SK-N-DZ (cell line): ENCODE measurements at places on chromosomes 5 and 9.

GRCh38 chr9:129358621-129359154 is 180.6 kb upstream of the IER5L start:
- DNase-seq = no peak

- no peak for DNase-seq
These were observed 78.7 kb upstream of the ACTBL2 start for GRCh38 chr5:57561231-57561842.

- no peak for DNase-seq
These were observed 34.7 kb downstream of the SREK1 start for GRCh38 chr5:66178799-66179198.

GRCh38 chr5:135135530-135136226 is 101.7 kb upstream of the PITX1 start:
- no peak for DNase-seq

- DNase-seq = no peak
These were observed 17.7 kb downstream of the C9orf40 start for GRCh38 chr9:74935008-74935407.

DNA sequence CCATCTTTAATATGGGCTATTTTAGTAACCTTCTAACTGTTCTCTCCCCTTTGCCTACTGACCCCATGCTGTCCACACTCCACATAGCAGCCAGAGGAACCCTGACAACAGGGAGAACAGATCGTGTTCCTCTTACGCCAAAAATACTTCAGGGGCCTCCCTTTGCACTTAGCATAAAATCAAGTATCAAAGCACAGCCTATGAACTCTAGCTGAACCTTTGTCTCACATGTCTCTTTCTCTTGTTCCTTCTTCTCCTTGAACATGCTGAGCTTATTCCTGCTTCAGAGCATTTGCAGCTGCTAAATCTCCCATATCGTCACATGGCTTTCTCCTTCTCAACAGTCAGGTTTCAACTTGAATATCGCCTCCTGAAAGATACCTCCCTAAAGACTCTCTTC is 698.8 kb upstream of the C9orf72 start:
- no peak for DNase-seq

- no peak for DNase-seq
These were observed 290.2 kb upstream of the MAP3K1 start for GRCh38 chr5:56525113-56525512.

DNA sequence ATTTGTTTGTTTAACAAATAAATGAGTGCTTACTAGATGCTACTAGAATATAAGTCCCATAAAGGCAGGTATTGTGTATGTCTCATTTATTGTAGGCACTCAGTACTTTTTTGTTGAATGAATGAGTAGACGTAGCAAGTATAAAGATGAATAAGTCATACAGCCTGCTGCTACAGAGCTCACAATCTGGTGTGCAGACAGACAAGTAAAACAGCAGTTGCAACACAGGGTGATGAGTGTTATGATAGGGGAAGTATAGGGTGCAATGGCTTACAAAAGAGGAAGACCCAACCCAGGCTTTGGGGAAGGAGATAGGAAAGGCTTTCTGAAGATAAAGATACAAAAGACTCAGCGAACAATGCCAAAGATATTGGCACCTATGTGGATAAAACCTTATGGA is 47.7 kb downstream of the SH3RF2 start:
- DNase-seq = no peak
